Amygdala (tissue), 56 donors: ENCODE measurements at places on chromosomes 5 and 9.

GRCh38 chr9:38137342-38137741, 68.3 kb upstream of the SHB start:
- no peak for DNase-seq

- no peak for DNase-seq
Observed at GRCh38 chr5:150428106-150428876, 15.6 kb upstream of the CD74 start.

- DNase-seq: no peak
Observed at GRCh38 chr9:129068990-129069861, 11.7 kb upstream of the DOLPP1 start.

GRCh38 chr5:6135977-6136376, 242.4 kb downstream of the MED10 start:
- DNase-seq: no peak

DNA sequence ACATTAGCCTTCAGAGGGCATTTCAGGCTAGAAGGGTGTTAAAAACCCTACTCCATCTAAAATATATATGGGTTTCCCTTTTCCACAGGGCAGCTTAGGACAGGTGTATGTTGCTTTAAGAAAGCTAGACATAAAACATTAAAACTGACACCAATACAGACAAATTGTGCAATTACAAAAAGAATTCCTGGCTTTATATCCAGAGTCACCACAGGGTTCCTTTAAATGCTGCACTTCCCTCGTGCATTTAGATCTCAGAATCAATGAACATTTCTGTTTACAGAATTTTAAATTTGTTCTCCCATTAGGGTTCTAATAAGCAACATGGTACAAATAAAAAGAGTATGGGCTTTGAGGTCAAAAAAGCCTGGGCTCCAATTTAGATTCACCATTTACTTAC, 170.2 kb downstream of the MAPKAP1 start:
- DNase-seq: no peak

DNA sequence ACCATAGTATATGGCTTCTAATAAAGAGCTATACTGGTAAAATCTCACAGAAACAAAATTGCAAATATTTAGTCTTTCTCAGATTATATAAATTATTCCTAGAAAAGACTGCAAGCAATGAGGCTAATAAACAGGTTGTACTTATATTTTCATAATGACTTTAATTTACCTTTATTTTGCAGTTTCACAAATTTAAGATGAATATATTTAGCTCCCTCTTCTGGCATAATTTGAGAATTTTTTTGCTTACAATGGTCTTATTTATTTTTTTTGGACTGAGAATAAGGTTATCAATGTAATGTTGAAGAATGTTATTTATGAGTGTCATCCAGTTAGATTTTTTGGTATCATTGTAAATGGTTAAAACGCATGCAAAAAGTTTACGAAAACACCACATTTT, 56.7 kb downstream of the PIK3R1 start:
- DNase-seq: no peak

DNA sequence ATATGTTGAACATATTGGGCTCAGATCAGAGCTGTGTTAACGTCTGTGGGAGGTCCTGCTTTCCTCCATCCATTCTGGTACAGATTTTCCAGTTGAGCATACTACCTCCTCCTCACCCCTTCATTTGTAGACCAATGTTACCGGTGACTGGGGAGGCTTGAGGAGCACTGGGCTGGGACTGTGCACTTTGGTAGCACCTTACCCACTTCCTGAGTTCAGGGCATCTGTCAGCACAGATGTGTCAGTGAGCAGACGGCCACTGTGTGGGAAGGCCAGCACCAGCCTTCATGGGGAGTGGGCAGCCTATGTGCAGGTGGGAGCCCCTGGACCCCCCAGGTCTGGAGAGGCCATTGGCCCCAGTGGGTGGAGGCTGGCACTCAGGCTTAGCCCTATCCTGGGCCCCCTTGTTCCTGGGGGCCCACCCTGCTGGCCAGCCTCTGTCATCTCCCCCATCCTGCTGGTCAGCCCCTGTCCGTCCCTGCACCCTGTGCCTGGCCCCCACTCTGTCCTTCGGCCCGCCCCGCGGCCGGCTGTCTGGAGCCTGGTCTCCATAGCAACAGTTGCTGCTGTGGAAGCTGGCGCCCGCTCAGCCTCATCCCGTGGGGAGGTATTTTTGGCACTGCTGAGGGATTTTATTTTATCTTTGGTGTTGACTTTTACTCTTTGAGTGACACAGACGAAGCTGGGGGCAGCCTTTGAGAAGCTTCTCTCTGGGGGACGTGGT, 21.3 kb downstream of the WNK2 start:
- peak; percentile 43 for DNase-seq

- no peak for DNase-seq
Observed at GRCh38 chr5:9398227-9398626, 147.6 kb downstream of the SEMA5A start.

GRCh38 chr5:136620016-136620419, 254.7 kb upstream of the TRPC7 start:
- DNase-seq: no peak

GRCh38 chr9:35844628-35845270, 15.7 kb downstream of the TMEM8B start:
- no peak for DNase-seq

- no peak for DNase-seq
Observed at GRCh38 chr9:72527801-72528195, 6.4 kb downstream of the TMC1 start.

GRCh38 chr9:131950487-131950886, 129.2 kb downstream of the MED27 start:
- DNase-seq: no peak

- no peak for DNase-seq
Observed at GRCh38 chr5:116964438-116964837, 389.8 kb upstream of the SEMA6A start.

DNA sequence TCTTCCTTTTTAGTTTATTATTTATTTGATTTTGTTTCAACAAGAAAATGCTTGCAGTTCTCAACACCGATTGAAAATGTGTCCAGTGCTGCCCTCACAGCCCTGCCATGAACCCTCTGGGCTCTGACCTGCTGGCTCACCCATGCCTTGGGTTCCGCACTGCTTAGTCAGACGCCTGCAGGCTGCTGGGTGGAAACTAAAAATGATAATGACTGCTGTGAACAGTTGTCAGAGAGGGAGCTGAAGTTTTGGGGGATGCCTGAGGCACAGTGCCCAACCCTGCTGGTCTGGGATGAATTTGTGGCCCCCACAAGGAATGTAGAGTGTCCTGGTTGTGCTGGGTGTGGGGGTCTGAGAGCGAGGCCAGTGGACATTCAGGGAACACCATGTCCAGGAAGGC, 22.2 kb upstream of the CFAP157 start:
- DNase-seq: no peak

DNA sequence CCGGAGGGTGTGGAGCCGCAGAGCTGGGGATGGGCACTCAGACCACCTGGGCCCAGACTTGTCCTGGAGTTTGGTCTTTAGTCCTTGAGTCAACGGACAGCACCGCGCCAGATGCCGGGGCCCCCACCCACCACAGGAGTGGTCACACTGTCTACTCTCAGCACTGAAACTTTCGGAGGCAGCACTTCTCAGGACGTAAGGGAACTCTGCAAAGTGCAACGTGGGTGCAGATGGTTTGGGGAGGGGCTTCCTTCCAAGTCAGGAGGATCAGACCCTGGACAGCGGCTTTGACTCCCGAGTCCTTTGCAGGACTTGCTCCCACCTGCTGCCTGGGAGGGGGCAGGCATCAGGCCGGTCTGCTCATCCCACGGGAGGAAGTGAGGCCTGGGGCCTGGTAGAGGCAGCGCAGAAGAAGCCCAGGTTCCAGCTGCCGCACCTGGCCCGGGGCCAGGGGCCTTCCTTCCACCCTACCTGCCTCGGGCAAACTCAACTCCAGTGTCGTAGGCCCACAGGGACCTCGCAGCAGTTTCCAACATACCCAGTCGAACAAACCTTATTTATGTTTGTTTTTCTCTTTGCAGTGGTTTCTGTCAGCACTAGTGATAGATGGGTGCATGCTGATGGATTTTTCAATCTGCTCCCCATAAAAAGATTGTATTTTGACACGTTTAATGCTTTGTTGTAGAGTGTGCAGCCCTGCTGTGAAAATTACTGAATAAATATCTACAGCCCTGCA, 149.8 kb upstream of the PPP1R26 start:
- no peak for DNase-seq

DNA sequence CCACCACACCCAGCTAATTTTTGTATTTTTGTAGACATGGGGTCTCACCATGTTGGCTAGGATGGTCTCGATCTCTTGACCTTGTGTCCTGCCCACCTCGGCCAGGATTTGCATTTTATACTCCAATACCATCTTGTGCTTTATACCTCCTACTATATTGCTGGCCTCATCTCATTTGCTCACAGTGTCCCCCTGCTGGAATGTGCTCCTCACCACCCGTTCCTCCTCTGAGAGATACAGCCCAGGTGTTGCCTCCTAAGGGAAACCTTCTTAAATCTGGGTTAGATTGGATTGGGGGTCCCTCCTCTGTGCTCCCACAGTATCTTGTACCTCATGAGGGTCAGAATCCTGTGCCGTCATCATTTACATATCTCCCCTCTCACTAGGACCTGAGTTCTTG, 131.7 kb downstream of the PAPPA start:
- DNase-seq: no peak

- DNase-seq: no peak
Observed at GRCh38 chr5:98259595-98259994, 513.9 kb upstream of the RGMB start.

DNA sequence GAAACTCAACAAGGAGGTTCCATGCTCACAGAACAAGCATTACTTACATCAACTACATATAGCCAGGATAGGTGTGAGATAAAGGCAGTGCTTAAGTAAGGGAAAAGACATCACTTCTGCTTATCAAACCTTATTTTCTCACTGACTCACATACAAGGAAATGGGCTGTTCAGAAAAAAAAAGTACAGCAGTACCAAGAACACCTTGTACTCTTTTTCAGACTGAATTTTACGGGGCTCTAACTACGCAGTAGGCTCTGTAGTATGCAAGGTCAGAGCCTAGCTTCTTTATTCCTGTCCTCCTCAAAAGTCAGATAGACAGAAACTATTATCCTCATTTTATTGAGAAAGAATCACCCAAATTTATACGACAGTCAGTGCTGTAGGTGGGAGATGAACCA, 5.8 kb downstream of the PSMB7 start:
- no peak for DNase-seq
